ENCODE measurements at places on chromosomes 16 and 17.

GRCh38 chr16:21166561-21166961 lies 8.1 kb downstream of the LDAF1 start:
- no peak for DNase-seq

GRCh38 chr16:55263271-55264250 lies 60.4 kb upstream of the IRX6 start:
- DNase-seq = no peak

DNA sequence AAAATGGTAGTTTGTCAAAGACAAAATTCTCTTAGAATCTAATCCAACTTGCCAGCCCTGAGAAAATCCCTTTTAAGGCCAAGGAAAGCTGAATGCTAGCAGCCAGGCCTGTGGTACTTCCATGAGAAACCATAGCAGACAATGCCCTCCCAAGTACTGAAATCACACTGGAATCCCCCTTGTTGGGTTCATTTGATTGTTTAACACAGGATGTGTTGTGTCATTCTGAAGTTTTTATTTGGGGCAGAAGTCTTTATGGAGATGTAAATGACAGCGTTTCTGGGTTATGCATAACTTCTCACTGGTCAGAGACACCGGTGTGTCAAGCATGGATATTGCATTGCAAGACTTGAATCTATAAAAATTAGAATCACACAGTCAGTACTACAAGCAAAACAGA lies 6.0 kb upstream of the ARL2BP start:
- no peak for DNase-seq

DNA sequence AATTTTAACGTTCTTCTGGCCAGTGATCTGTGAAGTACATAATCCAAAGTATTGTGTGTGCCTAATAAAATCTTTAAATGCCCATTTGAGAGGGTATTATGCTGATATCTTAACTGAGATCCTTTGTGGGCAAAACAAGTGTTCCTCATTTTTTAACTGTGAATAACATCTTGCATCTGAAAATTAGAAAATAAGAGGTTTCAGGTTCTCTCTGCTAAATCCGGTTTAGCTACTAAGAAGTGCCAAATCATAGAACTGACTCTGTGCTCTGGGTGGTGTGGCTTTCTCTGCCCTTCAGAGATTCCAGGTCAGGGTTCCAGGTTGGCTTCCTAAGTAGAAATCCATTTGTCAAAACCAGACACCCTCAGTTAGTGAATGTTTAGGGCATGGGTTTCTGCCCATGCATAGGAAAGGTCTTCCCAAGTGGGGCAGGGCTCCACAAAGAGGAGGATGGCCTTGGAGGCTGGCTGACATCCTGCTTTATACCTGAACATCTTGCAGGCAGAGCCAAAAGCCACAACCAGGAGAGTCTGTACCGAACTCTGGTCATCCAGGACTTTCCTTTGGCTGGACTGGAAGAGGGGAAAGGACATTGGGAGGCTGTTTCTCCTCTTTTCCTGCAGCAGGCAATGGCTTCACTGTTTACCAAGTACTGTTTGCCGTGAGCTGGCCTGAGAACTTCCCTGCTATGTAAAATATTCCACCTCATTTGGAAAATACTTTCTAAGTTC lies 8.5 kb downstream of the ALDH3A2 start:
- DNase-seq = no peak

DNA sequence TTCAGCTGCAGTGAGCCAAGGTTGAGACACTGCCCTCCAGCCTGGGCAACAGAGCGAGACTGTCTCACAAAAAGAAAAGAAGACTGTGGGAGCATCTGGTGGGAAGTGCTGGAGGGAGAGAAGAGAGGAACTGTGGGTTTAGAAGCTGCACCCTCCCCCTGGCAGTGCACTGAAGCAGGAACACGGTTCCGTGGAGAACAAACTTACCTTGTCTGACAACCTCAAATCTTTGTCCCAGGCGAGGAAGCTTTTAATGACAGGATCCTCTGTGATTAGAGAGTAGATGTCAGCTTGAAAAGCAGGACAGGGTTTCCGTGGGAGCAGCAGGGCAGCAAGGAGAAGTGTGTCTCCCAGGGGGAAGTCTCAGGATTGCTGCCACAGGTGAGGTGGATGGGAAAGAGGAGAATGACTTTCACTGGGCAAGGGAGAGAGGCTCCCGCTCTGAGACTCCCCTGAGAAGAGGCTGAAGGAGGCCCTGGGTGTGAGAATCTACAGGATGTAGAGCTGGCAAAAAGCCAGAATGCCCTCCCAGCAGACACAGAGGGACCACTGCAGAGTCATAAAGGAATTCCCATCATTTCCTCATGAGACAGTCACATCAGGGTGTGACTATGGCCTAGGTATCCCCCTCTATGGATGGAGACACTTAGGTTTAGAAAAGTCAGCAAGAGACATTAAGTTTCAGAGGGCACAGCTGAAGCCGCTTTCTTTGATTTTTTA lies 22.9 kb downstream of the PRR11 start:
- no peak for DNase-seq

DNA sequence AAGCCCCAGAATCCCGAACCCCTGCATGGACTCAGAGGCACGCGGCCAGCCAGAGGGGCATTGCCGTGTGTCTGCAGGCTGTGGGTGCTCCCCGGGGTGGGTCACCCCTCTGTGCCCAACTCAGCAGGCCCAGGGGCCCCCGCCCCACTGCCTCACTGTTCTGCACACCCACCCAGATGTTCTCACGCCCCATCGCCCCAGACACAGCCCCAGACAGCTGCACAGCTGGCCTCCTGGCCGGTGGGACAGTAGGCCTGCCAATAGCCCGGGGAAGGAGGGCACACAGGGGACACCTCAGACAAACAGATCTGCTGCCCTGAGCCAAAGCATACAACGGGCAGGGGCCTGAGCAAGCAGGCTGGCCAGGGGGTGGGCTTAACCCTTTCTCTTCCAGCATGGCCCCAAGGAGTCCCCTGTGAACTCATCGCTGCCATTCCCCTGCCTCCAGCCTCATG lies 27.6 kb upstream of the NXPH3 start:
- no peak for DNase-seq

GRCh38 chr16:49560004-49560830 lies 186.6 kb downstream of the C16orf78 start:
- no peak for DNase-seq

GRCh38 chr16:62755938-62756337 lies 719.7 kb upstream of the CDH8 start:
- DNase-seq = no peak

GRCh38 chr16:52465711-52466267 lies 81.2 kb downstream of the TOX3 start:
- no peak for DNase-seq

- DNase-seq = no peak
Observed at GRCh38 chr16:67243481-67243880, 3.8 kb downstream of the FHOD1 start.

DNA sequence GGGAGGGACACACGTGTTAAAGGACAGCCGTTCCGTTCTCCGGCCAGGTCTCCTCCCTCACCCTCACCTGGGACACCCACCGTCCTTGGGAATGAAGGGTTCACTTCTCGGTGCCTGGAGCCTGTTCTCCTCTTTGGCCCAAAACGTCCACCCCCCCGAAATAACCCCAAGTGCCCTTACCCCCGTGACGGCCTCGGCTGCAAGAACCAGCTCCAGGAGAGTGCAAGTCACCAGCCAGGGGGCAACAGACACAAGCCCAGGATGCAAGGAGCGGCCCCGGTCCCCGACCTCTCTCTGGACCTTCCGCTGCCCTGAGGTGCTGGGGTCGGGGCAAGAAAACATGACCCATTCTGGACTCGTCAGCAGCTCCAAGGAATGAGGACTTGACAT lies 20.0 kb upstream of the UBE2I start:
- DNase-seq = no peak

- DNase-seq = no peak
Observed at GRCh38 chr16:68310437-68310773, 341 bp downstream of the SLC7A6OS start.

- no peak for DNase-seq
Observed at GRCh38 chr17:8387914-8388651, 5.1 kb upstream of the RPL26 start.

All from left renal cortex interstitium (tissue), 4 donors.